ENCODE measurements at places on chromosomes 6 and 20.

- DNase-seq, result no peak
Observed at GRCh38 chr20:48761874-48762273, 65.9 kb downstream of the PREX1 start.

- DNase-seq, result no peak
Observed at GRCh38 chr6:783966-784735, 91.2 kb upstream of the EXOC2 start.

GRCh38 chr6:108966855-108967755, 118.9 kb downstream of the ARMC2 start:
- DNase-seq, result no peak

DNA sequence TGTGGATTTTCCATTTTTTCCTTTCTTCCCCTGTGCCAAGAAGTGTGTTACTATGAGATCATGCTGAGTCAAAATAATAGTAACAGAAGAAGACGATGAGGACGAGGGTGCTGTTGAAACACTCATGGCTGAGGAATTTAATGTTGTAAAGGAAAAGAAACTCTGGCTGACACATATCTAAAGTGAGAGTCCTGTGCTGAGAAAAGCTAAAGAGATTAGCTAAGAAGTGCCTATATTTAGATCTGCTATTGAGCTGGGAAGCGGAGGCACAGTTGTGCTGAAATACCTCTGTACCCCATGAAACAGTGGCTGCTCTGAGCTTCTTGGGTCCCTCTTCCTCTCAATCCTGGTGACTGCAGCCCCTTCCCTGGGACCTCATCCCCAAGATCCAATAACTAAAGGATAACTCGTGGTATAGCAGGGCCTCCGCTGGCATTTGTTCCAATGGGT, 1.1 kb upstream of the SYTL3 start:
- no peak for DNase-seq

- DNase-seq, result no peak
Observed at GRCh38 chr6:164378330-164378729, 931.1 kb downstream of the C6orf118 start.

- DNase-seq, result no peak
Observed at GRCh38 chr6:156589281-156589680, 187.9 kb upstream of the ARID1B start.

DNA sequence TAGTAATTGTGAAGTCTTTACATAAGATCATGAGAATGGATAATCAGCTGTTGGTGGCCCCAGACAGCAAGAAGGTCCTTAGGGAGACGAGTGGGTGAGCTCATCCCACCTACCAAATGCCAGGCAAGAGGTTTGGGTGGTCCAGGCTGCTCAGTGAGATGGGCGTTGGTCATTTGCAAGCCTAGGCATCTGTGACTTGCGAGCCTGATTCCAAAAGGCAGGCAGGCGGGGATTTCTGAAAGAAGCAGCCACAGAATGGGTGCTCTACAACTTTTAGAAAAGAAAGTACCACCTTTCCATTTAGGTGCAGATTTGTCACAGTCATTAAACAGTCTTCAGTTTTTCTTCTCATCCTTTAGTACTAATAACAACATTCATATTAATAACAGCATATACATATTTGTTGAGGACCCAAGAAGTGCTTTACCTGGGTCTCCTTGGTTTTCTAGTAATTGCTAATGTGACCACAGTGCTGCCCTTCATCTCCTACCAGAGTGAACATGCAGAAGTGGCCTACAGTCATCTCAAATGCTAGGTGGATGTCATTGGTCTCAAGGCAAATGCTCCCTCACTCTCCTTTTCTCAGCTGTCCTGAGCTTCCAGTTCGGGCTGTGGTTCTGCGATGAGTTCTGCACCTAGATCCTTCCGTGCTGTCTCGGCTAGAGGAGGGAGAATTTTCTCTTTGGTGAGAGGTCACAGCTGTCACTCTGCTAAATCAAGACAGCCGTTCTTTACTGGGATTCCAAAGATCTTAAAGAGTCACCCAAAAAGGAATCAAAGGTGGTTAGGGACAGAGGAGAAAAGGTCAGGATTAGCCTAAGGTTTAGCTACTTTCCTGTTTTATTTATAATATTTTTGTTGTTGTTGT, 2.7 kb downstream of the WRNIP1 start:
- no peak for DNase-seq
